ENCODE measurements at places on chromosomes 5 and 9.

DNA sequence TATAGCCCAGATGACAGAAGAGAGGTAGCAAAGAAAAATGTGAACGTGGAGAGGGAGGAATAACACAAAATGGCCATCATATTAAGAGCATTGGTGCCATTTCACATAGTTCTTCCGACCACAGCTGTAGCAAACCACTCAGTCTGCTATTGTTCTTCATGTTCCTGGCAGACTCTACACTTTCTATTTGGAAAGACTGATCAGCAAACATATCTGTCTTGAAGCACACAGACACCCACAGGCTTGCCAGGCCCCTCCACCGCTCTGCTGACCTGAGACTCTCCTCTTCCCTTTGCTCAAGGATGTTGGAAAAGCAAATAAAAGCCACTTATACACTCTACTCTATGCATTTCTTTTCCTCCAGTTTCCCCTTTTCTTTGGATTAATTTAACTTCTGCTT, 298.0 kb downstream of the FBXL7 start:
- no peak for DNase-seq

GRCh38 chr5:95959888-95960666, 1.6 kb downstream of the ELL2 start:
- peak; percentile 55 for DNase-seq

GRCh38 chr9:18007621-18008020, 428.8 kb downstream of the SH3GL2 start:
- DNase-seq = no peak

GRCh38 chr5:174970502-174970901, 246.1 kb downstream of the MSX2 start:
- DNase-seq = no peak
